ENCODE measurements at places on chromosomes 3 and 15.

DNA sequence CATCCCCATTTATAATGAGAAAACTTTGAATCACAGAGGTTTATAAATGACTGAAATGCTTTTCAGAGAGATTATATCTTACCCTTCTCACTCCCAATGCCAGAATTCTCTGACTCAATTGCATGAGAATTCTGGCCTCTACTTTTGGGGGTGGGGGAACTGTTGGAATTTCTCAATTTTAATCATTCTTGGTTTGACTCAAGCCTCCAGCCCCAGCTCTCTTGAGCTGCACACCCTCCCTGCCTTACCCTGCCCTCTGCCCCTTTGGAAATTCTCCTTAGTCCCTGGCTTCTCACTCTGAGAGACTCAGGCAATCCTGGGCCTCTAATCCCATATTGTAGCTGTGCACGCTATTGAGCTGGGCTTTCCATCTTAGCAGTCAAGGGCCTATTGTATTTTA lies 44.2 kb downstream of the ZNF589 start:
- no peak for DNase-seq

- no peak for DNase-seq
Observed at GRCh38 chr15:65663521-65663920, 41.8 kb downstream of the SLC24A1 start.

DNA sequence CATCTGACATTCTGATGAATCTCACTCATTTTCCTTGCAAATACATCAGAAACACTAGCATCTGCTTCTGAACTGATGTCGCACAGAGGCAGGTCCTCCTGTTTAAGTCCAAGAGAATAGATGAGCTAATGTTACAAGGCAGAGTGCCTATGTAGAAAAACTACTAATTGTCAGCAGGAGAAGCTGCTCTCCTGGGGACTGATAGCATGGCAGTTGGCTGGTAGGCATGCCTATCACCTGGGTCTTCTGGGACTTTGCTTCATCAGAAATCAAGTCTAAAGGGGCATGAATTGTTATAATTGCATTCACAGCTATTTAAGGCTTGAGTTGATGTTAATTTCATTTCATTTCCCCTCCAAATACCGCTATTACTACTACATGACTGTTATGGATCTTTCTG lies 457.2 kb downstream of the RAP2B start:
- no peak for DNase-seq

- DNase-seq, result no peak
Observed at GRCh38 chr15:83100097-83100646, 7.3 kb upstream of the TM6SF1 start.

GRCh38 chr3:184040010-184040409 lies 8.5 kb downstream of the HTR3D start:
- no peak for DNase-seq

- DNase-seq, result no peak
Observed at GRCh38 chr3:27219127-27219845, 149.9 kb downstream of the NEK10 start.
